NCI-H2029 treated with DMSO at 0.1 percent for 48 hours (cell line): ENCODE measurements at places on chromosomes 13 and 19.

DNA sequence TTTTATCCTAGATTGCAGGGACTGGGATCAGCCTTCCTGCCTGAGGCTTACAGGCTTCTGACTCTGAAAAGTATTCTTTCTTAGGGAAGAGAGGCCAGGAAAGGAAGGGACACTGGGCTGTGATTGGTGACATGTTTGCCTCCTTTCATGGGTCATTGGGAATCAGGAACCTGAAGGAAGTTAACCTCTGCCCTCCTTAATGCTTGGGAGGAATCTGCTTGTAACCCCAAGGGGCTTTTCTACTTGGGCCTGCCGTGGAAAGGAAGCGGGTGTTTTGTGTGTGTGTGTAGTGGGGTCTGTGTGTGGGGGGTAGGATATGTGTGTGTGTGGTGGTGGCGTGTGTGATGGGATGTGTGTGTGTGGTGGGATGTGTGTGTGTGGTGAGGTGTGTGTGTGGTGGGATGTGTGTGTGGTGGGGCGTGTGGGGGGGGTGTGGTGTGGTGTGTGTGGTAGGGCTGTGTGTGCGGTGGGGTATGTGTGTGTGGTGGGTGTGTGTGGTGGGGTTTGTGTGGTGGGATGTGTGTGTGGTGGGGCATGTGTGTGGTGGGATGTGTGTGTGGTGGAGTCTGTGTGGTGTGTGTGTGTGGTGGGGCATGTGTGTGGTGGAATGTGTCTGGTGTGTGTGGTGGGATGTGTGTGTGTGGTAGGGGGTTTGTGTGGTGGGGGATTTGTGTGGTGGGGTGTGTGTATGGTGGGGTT is 41.3 kb upstream of the NPAS1 start:
- no peak for DNase-seq

- DNase-seq, result no peak
Observed at GRCh38 chr13:80605011-80605410, 264.1 kb upstream of the SPRY2 start.

- no peak for DNase-seq
Observed at GRCh38 chr13:46736541-46737310, 60.2 kb downstream of the ESD start.

DNA sequence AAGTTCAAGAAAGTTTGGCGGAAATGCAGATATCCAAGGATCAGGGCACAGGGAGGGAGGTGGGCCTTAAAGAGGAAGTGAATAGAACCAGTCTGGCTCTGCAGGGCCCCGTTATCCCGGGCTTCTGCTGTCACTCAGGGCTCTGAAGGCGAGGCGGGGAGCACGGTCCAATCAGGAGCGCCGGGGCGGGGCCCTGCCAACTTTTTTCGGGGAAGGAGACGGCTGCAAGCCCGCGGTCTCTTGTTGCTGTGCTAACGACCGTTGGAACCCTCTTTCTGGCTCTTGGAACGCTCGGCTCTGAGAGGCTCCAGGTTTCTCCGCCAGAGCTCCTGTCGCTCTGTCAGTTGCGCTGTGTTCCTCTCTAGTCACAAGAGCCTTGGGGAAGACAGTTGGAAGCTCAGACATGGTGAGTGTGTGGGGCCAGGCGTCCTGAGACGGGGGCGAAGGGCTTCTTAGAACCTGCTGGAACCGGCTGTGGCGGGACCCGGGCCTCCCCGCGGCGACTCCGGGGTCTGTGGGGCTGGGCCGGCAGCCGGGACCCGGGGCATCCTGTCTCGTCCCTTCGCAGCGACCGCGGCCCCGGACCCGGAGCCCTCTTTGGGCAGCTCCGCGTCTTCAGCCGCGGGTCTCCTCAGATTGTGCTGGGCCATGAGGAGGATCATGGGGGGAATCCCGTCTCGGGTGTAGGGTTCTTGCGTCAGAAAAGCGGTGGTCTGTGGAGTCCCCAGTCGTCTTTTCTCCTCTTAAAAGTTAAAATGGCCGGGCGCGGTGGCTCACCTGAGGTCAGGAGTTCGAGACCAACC is 27.7 kb downstream of the ZNF844 start:
- DNase-seq, result no peak

- DNase-seq, result no peak
Observed at GRCh38 chr13:57946361-57946760, 314.8 kb downstream of the PCDH17 start.

DNA sequence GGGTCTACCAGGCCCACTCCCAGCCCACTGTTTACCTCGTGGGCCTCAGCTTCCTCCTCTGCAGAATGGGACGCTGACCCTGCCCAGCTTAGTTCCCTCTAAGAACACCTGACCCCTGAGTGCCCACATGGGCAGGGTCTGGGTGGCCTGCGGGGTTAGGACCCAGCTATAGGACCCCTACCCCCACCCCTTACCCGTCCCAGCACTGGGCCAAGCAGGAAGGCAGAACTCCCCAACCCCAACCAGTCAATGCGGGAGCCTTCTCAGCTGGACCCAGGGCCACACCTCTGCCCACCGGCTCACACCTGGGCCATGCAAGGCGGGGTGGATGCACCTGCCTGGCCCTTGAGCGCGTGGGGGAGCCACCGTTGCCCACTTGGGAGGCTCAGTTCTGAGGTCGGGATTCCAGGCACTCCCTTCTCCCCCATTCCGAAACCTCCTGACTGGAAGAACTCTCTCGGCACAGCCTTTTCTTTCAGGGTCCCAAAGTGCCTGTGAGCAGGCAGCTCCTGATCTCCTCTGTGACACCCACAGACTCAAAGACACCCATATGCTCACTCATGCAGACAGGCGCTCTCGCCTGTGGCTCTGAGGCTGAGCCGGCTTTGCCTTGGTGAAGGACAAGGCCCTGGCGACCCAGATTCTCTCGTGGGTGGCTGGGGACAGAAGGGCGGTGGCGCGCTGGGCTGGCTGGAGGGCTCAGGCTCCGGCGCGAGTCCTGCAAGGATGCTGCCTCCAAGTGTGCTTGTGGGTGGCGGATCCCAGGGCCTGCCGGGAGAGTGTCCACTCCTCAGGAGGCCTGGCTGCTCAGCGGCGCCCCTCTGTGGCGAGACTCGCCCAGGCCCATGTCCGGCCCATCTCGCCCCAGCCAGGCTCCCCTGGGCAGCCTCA is 27.9 kb upstream of the PARP4 start:
- no peak for DNase-seq

GRCh38 chr19:51687791-51688670 is 5.1 kb upstream of the SPACA6 start:
- DNase-seq, result no peak

GRCh38 chr13:28753208-28753892 is 34.6 kb upstream of the SLC46A3 start:
- DNase-seq, result no peak

DNA sequence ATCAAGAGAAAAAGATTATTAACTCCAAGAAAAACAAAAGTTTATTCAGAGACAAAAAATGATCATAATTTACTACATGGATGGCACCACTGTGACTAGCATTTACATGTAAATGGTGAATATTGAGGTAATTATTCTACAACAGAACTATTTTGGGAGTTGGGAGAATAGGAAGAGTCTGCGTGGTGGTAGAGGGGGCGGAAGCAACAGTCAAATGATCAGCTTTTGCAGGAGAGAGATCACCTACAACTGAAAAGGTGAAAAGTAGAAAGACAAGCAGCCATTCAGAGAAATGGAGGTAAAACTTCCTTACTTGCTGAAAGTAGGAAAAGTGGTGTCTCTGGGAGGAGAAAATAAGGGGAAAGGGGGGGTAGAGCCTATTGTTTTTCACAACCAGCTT is 62.8 kb upstream of the SACS start:
- DNase-seq, result no peak

DNA sequence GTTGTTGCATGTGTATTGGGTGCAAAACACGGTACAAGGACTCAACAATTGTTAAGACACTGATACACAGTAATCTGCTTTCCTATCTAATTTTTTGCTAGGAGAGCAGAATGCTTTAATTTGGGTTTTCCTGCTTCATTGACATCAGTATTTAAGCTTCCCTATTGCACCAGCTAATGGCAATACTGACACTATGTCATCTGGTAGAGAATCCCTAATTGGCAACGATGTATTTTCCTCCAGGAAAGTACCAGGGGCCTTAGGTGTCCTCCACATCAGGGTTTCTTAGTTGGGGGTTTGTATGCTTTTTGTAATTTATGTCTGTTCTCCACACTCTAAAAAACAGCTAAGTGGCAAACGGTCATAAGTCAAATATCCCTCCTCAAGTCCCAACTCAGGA is 76.5 kb upstream of the FRY start:
- DNase-seq, result no peak

- no peak for DNase-seq
Observed at GRCh38 chr19:31354316-31354715, 5.1 kb upstream of the TSHZ3 start.

GRCh38 chr13:43572656-43573360 is 214.0 kb downstream of the ENOX1 start:
- no peak for DNase-seq

DNA sequence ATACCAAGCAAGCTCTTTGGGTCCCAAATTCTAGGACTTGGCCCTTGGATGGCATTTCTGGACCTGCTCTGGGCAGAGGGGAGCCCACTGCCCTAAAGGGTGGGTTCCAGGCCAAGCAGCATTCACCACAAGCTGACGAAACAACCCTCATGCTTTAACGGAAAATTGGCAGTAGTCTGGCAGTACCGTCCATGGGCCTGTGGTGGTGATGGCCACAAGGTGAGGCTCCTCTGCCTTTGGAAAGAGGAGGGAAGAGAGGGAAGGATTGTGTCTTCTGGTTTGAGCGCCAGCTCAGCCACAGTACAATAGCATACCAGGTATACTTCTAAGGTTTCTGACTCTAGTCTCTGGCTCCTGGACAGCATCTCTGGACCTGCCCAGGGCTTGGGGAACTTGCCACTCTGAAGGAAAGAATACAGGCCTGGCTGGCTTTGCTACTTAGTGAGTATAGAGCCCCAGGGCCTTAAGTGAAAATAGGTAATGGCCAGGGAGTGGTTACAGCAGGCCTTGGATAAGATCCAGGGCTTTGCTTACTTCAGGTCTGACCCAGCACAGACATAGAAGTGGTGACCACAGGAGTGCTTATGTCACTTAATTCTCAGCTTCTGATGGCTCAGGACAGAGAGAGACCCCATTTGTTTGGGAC is 595.5 kb downstream of the LMO7 start:
- no peak for DNase-seq

- no peak for DNase-seq
Observed at GRCh38 chr13:113979791-113980471, 6.1 kb upstream of the C13orf46 start.

- DNase-seq, result no peak
Observed at GRCh38 chr13:111632906-111633305, 312.5 kb downstream of the TEX29 start.

- DNase-seq, result no peak
Observed at GRCh38 chr13:82330499-82330898, 1551.8 kb downstream of the SLITRK1 start.

DNA sequence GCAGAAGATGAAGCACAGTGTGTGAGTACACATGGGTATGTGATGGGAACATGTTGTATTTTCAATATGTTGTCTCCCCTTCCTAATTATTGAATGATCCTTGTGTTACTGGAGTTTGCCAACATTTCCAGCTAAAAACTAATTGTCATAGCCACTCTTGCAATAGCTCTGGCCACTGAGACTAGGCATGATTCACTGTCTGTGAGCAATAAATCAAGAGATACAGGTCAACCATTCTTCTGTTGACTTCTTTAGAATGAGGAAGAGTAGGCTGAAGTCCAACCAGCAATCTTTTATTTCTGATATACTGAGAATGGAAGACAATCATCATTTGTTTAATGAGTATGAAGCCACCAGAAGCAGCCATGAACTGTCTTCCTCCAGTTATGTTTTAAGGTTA is 413.9 kb downstream of the SLITRK5 start:
- DNase-seq, result no peak

DNA sequence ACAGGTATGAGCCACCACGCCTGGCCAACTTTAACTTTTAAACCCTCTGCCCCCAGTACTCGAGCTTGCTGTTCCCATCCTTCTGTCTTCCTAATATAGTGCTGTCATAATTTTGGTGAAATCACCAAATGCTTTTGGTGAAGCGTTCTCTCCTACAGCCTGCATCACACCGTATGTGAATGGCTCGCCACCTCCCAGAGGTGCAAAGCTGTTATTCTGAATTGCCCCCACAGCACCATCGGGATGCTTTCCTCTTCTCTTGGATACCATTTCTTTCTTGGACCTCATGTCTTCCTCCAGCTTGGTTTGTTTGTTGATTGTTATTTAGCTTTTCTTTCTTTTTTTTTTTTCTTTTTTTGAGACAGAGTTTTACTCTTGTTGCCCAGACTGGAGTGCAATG is 53.0 kb upstream of the XPO4 start:
- DNase-seq, result no peak

- DNase-seq, result no peak
Observed at GRCh38 chr13:49220036-49220855, at the start of gene MLNR. TSS of gene MLNR (plus strand) at chr13:49220338. CDS start at chr13:49220338, 0 bp downstream.

- no peak for DNase-seq
Observed at GRCh38 chr19:3546119-3546518, 7.1 kb downstream of the TEKTIP1 start.

GRCh38 chr13:52451135-52451804 is 836 bp upstream of the VPS36 start:
- DNase-seq, result no peak
